ENCODE measurements at places on chromosomes 6 and 20. TPM values are rescaled to one million over a fixed set of nuclear protein-coding genes. Genes with fewer than 3 reads are reported as not detected.

- H3K4me1 ChIP-seq: peaks cover 18% of the 10 kb centered on the region
- no peak overlapping the region for H3K4me3 ChIP-seq
- no peak for DNase-seq
- no peak overlapping the region for H3K27ac ChIP-seq
These were observed 205.0 kb downstream of the ARID1B start for GRCh38 chr6:156982168-156982567.

GRCh38 chr6:147676495-147677199 is 168.2 kb downstream of the SAMD5 start:
- peak; percentile 92 for DNase-seq
- H3K4me1 ChIP-seq: peaks cover 41% of the 10 kb centered on the region
- H3K4me3 ChIP-seq: peak overlapping the region; percentile 20
- no peaks in the 10 kb centered on the region for H3K27me3 ChIP-seq

DNA sequence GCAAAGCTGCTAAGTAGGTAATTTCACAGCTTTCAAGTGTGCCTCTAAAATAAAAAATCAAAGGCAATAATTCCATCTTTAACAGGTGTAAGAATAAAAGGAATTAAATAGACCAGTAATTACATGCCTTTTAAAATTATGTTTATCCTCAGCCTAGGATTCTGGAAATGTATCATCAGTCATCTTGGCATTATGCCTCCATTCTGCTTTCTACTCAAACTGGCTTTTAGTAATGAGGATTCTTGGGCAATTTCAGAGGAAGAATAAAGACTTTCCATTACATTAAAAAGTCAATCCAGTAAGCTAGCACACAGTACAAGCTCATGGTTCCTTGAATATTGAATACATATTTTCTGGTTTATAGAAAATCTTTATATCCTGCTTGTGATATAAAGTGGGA is 44.7 kb downstream of the GSTA2 start:
- no peaks in the 10 kb centered on the region for H3K27me3 ChIP-seq
- H3K36me3 ChIP-seq: no peaks in the 10 kb centered on the region
- no peak for DNase-seq
- H3K27ac ChIP-seq: no peak overlapping the region
- H3K4me3 ChIP-seq: no peak overlapping the region

GRCh38 chr6:163507965-163508364 is 93.4 kb downstream of the QKI start:
- H3K27me3 ChIP-seq: no peaks in the 10 kb centered on the region
- H3K4me3 ChIP-seq: no peak overlapping the region
- peaks cover 5% of the 10 kb centered on the region for H3K36me3 ChIP-seq

MAPK13 gene
- 2.7 TPM for total RNA-seq

All from A673 (cell line).